ENCODE measurements at places on chromosomes 5 and 9.
A peak's percentile ranks its signal among the peaks of the same experiment; 100 is the strongest.

DNA sequence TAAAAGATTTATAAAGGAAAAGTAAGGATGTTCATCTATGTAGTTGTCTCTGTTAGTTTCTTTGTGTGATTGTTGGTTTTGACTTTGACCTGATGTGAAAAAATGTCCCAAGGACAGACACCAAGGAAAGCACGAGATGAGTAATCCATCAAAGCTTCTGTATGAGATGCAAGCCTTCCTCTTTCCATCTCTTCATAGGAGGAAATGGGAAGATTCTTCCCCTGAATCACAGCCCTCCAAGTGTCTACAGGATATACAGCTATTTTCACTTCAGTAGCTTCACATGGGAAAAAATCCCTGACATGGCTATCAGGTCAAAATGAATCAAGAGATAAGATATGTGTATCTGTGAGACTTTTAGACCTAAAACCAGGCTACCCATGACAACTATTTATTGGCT, 29.0 kb upstream of the CEMIP2 start:
- no peak for DNase-seq

DNA sequence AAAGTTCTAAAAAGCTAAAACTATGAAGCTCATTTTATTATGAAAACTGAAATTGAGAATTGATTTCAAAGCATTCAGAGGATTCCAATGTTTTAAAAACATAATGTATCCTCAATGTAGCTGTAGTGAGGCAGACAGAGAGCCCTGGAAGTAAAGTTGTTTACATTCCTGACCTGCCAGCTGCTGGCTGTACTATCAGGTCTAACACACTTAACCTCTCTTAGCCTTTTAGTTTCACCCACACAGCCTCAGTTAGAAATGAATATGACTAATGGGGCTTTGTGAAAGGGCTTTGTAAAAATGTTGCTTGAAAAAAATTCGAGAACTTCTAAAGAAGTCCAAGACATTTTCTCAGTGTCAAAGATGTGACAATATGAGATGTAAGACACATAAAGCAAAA, 122.6 kb downstream of the FBXL17 start:
- no peak for DNase-seq

GRCh38 chr9:19876569-19877316, 87.9 kb upstream of the SLC24A2 start:
- DNase-seq = no peak

GRCh38 chr9:79111653-79112052, 460.1 kb upstream of the TLE4 start:
- no peak for DNase-seq

- DNase-seq = peak; percentile 22
Observed at GRCh38 chr9:2623288-2624050, 1.9 kb downstream of the VLDLR start.

DNA sequence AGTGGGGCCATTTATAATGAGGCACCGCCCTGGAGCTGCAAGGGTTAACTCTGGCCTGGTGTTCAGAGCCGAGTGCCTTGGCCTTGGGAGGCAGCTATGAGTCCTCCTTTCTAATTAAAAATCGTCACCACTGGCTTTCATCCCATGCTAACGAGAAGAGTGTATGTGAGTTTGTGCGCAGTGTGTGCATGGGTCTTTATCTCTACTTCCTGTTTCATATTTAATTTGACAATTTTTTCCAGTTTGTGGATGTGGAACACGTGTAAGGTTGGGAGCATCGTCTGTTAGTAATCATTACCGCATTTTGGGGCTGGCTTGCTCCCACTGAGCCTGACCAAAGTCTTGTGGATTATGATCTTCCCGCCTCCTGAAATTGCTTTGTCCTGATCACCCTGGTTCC, 76.4 kb downstream of the NDFIP1 start:
- no peak for DNase-seq

GRCh38 chr5:150075233-150075632, 11.1 kb downstream of the CSF1R start:
- peak; percentile 1 for DNase-seq

- peak; percentile 51 for DNase-seq
Observed at GRCh38 chr9:122005597-122005996, 87.5 kb downstream of the TTLL11 start.

GRCh38 chr5:174325431-174325830, 279.9 kb downstream of the NSG2 start:
- DNase-seq = no peak

DNA sequence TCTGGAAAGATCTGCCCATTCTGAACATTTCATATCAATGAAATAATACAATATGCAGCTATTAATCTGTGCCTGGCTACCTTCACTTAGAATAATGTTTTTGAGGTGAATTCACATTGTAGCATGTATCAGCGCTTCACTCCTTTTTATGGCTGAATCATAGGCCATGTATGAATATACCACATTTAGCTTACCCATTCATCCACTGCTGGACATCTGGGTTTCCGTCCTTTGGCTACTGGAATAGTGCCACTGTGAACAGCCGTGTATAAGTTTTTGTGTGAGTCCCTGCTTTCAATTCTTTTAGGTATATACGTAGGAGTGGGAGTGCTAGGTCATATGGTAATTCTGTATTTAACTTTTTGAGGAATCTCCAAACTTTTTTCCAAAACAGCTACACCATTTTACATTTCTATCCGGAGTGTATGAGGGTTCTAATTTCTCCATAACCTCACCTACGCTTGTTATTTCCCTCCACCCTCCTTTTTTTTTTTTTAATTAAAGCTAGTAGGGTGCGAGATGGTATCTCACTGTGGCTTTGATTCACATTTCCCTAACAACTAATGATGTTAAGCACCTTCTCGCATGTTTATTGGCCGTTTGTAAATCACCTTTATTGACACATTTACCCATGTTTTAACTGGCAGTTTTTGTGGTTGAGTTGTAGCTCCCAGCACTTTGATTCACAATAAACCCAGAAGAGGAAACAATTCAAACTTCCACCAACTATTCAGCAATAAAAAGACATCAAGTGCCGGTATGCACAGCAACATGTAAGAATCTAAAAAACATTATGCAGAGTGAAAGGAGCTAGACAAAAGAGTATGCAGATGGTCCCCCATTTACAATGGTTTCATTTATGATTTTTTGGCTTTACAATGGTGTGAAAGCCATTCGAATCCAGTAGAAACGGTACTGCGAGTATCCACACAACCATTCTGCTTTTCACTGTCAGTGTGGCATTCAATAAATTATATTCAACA, 8.1 kb downstream of the SEMA4D start:
- no peak for DNase-seq

DNA sequence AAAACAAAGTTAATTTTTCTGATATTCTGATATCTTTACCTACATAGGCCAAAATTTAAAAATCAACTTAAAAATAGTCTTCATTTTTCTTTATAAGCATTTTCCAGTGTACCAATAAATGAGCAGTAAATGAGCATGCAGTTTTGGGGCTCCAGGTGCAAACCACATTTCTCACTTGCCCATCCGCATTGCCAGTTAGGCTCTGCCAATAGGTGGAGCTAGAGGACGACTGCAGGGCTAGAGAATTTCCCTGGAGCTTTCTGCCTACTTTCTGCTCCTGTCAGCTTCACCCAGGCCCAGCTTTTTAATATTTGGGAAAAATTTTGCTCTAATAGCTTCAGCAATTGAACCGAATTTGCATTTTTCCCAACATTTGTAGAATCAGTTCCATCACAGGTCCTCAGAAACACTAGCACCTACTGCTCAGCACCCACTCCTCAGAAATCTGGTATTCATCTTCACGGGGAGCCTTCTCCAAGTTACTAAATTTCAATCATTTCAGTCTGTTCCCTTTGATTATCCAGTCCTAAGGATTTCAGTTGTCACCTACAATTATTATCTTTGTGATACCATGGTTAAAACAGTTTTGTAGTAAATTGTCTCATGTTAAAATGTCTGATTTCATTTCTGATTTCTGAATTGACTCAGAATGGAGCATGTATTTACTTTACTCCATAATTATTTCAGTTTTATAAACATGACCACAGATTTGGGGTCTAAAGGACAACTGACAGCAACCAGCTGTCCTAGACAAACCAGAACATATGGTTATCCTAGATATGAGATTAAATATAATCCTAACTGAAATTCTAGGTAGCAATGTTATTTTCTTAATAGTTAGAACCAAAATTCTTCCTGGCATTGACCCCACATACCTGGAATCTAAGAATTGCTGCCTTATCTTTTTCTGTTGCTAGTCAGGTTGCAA, 104.6 kb upstream of the FAM174A start:
- peak; percentile 61 for DNase-seq

DNA sequence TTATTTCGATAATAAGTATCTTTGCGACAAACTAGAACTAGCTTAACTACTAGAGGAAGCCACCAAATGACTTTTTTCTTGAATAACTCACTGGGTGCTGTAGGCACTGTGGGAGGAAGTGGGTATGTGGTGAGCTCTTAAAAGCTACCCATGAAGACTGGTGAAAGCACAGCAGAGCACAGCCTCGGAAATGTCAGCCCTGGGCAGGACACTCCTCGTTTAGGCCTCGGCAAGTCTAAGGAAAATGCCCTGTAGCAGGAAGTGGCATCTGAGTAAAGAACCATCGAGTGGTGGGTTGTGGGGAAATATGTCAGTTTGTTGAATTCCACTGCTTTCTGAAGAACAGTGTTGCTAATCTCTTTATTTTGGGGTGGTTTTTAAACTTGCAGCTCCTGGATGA, 44.0 kb upstream of the NCS1 start:
- DNase-seq = no peak

DNA sequence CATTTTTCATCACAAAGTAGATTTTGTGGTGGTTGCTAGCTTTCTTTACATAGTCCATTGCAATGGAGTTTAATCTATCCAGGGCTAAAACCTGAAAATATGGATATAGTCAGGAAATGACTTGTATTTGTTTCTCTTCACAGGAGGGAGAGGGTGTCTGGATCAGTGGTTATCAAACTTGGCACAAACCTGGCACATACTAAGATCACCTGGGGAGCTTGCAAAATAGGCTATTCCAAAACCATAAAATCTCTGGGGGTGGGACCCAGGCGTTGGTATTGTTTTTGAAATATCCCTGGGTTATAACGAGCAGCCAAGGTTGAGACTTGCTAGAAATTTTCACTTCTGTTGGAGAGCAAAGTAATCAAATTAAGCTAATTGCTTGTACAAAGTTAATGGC, 179.9 kb downstream of the PCSK1 start:
- DNase-seq = no peak

GRCh38 chr9:75001719-75002421, 26.2 kb downstream of the CARNMT1 start:
- peak; percentile 51 for DNase-seq

- DNase-seq = no peak
Observed at GRCh38 chr5:133309166-133309795, 257.5 kb downstream of the HSPA4 start.

DNA sequence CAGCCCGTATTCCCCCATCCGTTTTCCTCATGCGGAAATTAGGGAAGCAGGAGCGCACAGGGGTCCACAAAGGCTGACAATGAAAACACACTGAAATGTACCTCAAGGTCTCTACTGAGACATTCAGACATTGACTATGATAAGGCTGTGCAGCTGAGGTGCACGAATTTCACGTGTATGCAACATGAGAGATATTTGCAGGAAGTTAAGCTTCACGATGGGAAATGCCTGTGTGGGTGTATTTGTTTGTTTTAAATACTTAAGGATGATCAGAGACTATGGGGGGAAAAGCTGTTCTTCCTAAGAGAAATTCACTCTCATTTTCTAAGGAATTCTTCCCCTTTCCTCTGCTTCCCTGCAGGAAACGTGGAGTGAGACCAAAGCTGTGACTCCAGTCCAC, 2.6 kb upstream of the SPATA31E1 start:
- no peak for DNase-seq

DNA sequence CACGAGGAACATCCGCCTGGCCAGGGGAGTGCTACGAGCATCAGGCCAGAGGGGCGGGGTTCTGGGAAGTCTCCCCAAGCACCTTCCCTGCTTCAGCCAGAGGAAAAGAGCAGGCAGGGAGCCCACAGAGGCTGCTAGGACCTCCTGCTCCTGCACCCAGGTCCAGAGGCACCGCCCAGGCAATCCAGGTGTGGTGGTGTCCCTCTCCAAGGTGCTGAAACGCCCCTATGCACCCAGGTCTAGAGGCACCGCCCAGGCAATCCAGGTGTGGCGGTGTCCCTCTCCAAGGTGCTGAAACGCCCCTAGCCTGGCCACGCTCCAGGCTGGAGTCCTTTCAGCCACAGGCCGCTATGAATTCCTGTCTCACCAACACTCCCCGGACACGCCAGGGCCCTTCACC, 10.7 kb upstream of the UBAC1 start:
- peak; percentile 94 for DNase-seq

DNA sequence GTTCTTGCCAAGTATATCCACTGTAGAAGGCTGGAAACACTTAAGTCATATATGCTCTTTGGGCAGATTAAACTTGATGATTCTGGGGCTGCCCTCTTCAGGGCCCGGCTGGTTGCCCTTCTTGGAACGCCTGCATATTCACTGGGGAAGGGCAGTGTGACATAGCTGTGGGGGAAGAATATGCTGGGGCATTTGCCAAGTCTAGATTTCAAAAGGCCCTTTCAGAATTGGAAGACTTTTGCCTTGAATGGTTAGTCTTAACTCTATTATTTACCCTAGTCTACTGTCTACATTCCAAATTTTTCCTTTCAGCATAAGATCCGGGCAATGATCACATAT, 161.2 kb upstream of the PITX1 start:
- DNase-seq = no peak

GRCh38 chr5:102277144-102277543, 18.9 kb downstream of the SLCO4C1 start:
- no peak for DNase-seq

- no peak for DNase-seq
Observed at GRCh38 chr5:110177729-110178128, 488.0 kb downstream of the MAN2A1 start.

GRCh38 chr9:1453636-1454035, 403.5 kb downstream of the DMRT2 start:
- peak; percentile 32 for DNase-seq

- DNase-seq = no peak
Observed at GRCh38 chr5:127601601-127602000, 47.3 kb upstream of the CTXN3 start.

DNA sequence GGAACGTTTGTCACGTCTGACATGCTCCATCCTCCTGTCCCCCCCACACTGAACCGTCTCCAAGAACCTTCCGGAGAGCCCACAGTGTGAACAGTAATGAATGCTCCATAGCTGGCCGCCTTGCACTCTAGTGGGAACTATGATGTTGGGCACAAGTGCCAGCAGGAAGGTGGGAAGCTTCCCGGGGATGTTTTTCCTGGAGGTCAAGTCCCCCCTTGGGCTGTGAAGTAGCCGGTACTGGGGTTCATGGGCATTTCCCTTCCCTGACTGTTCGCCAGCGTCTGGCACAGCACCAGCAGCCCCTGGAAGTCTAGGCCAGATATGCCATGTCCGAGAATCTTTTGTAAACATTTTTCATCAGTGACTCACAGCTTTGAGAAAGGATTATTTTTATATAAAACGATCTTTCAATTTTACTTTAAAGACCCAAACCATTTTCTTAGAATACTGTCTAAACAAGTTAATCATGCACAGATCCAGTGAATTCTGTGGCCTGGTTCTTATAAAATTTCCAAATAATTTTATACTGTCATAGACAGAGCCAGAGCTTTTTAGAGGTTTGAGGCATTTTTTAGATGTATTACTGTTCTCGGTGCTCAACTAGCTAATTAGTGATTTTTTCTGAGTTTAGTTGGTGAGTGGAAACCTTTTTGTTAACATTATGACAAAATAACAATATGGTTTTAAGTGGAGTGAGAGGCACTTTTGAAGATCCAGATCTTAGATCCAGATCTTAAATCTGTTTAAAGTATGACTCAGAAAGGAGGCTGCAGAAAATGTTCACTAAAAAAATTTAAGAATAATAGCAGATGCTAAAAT, 11.6 kb downstream of the ABL1 start:
- no peak for DNase-seq

- no peak for DNase-seq
Observed at GRCh38 chr5:177232358-177232757, 71.2 kb downstream of the RAB24 start.
